Thyroid gland (tissue), 4 donors: ENCODE measurements at places on chromosomes 6 and 20. TPM values are rescaled to one million over a fixed set of nuclear protein-coding genes. Genes with fewer than 3 reads are reported as not detected.

GRCh38 chr6:31791324-31792089 lies 4.0 kb downstream of the VARS1 start:
- H3K27ac ChIP-seq = no peak overlapping the region
- H3K4me3 ChIP-seq = no peak overlapping the region
- peak; percentile 46 for DNase-seq
- no peaks in the 10 kb centered on the region for H3K36me3 ChIP-seq
- H3K27me3 ChIP-seq = no peaks in the 10 kb centered on the region

SLC2A10 gene
- total RNA-seq = 51.7 TPM

DNA sequence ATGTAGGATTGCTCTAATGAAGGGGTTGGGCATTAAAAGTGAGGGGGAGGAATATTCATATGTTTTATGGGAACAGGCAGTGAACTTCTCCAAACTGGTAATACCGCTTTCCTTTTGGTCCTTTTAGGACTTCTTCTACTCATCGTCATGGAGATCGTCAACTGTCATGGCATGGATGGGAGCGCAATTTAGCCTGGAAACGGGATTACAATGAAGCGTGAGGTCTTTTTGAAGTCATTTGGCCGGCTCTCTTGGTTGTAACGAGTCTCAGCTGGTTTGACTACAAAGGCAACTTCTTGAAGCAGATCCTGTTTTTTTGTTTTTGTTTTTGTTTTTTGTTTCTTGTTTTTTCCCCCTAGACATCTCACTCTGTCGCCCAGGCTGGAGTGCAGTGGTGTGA lies 1.4 kb upstream of the HLA-E start:
- H3K36me3 ChIP-seq = peaks cover 29% of the 10 kb centered on the region
- H3K27me3 ChIP-seq = no peaks in the 10 kb centered on the region
- H3K27ac ChIP-seq = no peak overlapping the region
- no peak for DNase-seq
- no peak overlapping the region for H3K4me3 ChIP-seq

HLA-DPB1 gene
- 44.7 TPM for total RNA-seq

IL17A gene
- not detected for total RNA-seq

PPP1R3G gene
- total RNA-seq = 1.6 TPM

GRCh38 chr6:44202332-44202971 lies 14.3 kb upstream of the MYMX start:
- no peaks in the 10 kb centered on the region for H3K36me3 ChIP-seq
- no peaks in the 10 kb centered on the region for H3K27me3 ChIP-seq
- H3K4me3 ChIP-seq = no peak overlapping the region

GRCh38 chr6:106685833-106686232 lies 56.5 kb downstream of the QRSL1 start:
- H3K4me1 ChIP-seq = peaks cover 10% of the 10 kb centered on the region
- H3K27ac ChIP-seq = no peak overlapping the region
- no peak for DNase-seq
- H3K4me3 ChIP-seq = no peak overlapping the region
